Astrocyte (in vitro differentiated cells and primary cell): ENCODE measurements at places on chromosomes 12 and 14. TPM values are rescaled to one million over a fixed set of nuclear protein-coding genes. Genes with fewer than 3 reads are reported as not detected.

DNA sequence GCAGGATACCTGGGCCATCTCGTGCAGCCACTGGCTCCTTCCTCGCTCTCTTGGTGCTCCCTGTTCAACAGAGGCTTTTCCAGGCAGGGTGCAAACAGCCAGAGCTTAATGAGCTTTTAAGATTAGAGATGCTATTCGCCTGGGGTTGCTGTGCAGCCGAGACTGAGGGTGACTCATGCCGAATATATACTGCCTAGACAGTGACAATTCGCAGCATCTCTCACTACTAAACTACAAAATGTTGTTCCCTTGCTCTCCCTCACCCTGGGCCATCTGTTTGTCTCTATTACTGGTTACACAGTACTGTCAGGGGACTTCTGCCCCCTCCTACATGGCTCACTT is 26.0 kb upstream of the TESC start:
- no peaks in the 10 kb centered on the region for H3K27me3 ChIP-seq
- no peak overlapping the region for H3K27ac ChIP-seq
- H3K4me1 ChIP-seq = peaks cover under 1% of the 10 kb centered on the region
- DNase-seq = no peak
- H3K4me3 ChIP-seq = no peak overlapping the region

- no peaks in the 10 kb centered on the region for H3K27me3 ChIP-seq
- H3K36me3 ChIP-seq = peaks cover 33% of the 10 kb centered on the region
- no peaks in the 10 kb centered on the region for H3K4me1 ChIP-seq
- no peak for DNase-seq
Observed at GRCh38 chr14:50739186-50739585, 71.1 kb upstream of the SAV1 start.

DNA sequence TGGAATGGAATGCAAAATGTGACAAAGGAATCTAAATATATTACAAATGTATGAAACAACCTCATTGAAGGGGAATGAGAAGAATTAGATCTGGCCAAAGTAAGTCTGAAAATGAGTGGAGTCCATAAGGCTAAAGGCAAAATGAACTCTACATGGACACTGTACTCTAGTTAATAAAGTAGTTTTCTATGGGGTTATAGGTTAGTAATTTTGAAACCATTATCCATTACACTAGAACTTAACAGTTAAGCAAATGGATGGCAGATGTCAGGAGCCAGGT is 222.1 kb downstream of the NUAK1 start:
- H3K4me1 ChIP-seq = no peaks in the 10 kb centered on the region
- H3K36me3 ChIP-seq = no peaks in the 10 kb centered on the region
- H3K27me3 ChIP-seq = no peaks in the 10 kb centered on the region
- DNase-seq = peak; percentile 41
- H3K4me3 ChIP-seq = no peak overlapping the region
- no peak overlapping the region for H3K27ac ChIP-seq

GRCh38 chr12:127711108-127711507 is 555.9 kb upstream of the TMEM132C start:
- no peaks in the 10 kb centered on the region for H3K27me3 ChIP-seq
- H3K27ac ChIP-seq = no peak overlapping the region
- H3K4me3 ChIP-seq = no peak overlapping the region
- no peaks in the 10 kb centered on the region for H3K36me3 ChIP-seq
- DNase-seq = no peak

- peak; percentile 23 for DNase-seq
- H3K36me3 ChIP-seq = no peaks in the 10 kb centered on the region
- H3K4me1 ChIP-seq = no peaks in the 10 kb centered on the region
- H3K4me3 ChIP-seq = no peak overlapping the region
Observed at GRCh38 chr12:93860668-93861373, 183.6 kb downstream of the CRADD start.

DNA sequence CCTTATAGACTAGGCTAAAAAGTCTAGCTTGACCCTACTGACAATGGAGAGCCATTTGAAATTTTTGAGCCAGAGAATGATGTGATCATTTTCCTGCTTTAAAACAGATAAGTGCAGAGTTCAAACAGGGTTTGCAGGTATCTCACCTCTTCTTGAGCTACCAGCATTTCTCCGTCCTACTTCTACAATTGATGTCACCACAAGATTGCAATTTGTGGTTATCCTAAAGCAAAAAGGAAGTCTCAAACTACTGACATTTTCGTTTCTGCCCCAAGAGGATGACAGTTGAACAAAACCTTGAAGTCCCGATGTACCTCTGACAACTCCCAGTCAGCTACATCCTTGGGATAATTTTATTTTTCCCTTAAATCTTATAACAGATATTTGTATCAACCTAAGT is 86.7 kb downstream of the PTGER2 start:
- H3K27ac ChIP-seq = no peak overlapping the region
- no peak overlapping the region for H3K4me3 ChIP-seq
- no peak for DNase-seq

DNA sequence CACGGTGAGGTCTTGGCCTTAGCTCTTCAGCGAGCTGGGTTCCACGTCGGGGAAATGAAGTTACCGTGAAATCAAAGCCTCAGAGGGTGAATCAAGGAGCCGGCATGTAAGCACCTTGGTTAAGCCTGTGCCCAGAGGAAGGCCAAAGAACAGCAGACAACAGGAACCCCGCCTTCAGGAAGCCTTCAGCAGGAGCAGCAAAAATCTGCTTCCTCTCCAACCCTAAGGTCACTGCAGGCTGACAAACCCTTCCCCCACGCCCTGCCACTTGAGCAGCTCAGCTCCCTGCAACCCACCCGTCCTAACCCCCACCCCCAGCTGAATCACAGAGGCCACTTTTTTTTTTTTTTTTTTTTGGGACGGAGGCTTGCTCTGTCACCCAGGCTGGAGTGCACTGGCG is 72.9 kb upstream of the LTA4H start:
- H3K36me3 ChIP-seq = no peaks in the 10 kb centered on the region
- DNase-seq = no peak
- H3K4me3 ChIP-seq = no peak overlapping the region
- no peaks in the 10 kb centered on the region for H3K4me1 ChIP-seq
- peaks cover 4% of the 10 kb centered on the region for H3K27me3 ChIP-seq
- no peak overlapping the region for H3K27ac ChIP-seq

DNA sequence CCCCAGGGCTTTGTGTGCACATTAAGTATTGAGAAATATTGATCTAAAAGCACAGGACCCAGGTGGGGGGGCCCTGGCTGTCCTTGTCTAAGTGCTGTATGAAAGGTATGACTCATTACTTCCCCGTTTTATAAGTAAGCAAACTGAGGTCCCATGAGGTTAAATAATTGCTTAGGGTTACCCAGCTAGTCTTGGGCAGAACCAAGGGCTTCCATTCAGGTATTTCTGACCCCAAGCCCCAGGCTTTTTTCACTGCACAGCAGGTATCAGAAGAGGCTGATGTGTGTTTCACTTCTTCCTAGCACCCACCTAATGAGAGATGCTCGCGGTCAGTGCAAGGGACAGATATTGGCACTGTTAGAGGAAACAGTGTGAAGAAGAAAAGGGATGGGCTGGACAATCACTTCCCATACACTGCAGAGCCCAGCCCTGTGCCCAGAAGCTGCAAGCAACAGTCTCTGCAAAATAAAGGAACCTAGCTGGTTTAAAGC is 4.7 kb upstream of the TC2N start:
- DNase-seq = no peak
- no peak overlapping the region for H3K4me3 ChIP-seq
- peaks cover 6% of the 10 kb centered on the region for H3K4me1 ChIP-seq
- H3K36me3 ChIP-seq = no peaks in the 10 kb centered on the region
- no peak overlapping the region for H3K27ac ChIP-seq

DNA sequence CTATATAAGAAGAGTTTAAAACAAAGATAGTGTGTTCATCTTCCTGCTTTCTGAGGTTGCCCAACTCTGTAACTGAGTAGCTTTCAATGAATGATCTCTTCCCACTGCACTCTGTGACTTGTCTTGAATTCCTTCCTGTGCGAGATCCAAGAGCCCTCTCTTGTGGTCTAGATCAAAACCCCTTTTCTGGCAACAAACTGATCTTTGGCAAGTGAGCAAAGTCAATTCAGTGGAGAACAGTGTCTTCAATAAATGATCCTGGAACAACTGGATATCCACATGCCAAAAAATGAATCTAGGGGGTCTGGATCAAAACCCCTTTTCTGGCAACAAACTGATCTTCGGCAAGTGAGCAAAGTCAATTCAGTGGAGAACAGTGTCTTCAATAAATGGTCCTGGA is 8.5 kb downstream of the CFAP54 start:
- no peaks in the 10 kb centered on the region for H3K27me3 ChIP-seq
- DNase-seq = no peak
- H3K4me3 ChIP-seq = no peak overlapping the region
- peaks cover 10% of the 10 kb centered on the region for H3K4me1 ChIP-seq

- H3K27ac ChIP-seq = no peak overlapping the region
- H3K27me3 ChIP-seq = no peaks in the 10 kb centered on the region
- no peak overlapping the region for H3K4me3 ChIP-seq
- DNase-seq = no peak
- no peaks in the 10 kb centered on the region for H3K4me1 ChIP-seq
Observed at GRCh38 chr12:108211157-108211556, 82.1 kb downstream of the WSCD2 start.

DNA sequence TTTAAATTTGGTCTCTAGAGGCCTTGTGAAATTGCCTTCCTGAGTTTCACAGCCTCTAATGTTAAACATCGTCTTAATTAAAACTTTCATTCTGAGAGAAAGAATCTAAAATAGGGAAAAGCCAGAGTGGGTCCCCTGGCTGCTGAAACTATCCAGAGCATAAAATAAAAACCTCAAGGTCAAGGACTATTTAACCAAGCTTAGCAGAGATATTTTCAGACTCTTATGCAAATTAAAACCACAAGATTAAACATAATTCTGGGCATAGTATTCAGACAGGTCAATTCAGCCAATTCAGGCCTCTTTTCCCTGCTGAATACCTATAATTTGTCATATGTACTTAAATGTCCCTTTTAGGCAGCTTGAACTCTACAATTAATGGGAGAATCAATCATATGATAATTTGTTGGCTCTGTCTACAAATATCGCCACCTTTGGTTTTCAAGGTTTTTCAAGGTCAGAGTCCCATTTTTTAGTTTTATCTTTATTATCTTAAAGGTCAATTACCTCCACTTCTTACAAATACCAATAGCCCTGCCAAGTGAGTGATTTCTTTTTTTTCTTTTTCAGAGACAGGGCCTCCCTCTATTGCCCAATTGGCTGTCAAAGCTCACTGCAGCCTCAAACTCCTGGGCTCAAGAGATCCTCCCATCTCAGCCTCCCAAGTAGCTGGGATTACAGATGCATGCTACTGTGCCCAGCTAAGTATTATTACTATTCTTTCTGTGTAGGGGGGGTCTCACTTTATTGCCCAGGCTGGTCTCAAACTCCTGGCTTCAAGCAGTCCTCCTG is 257.1 kb downstream of the PHLDA1 start:
- H3K4me1 ChIP-seq = peaks cover 7% of the 10 kb centered on the region
- DNase-seq = peak; percentile 86
- no peaks in the 10 kb centered on the region for H3K27me3 ChIP-seq
- H3K27ac ChIP-seq = no peak overlapping the region
- no peak overlapping the region for H3K4me3 ChIP-seq
- no peaks in the 10 kb centered on the region for H3K36me3 ChIP-seq

DNA sequence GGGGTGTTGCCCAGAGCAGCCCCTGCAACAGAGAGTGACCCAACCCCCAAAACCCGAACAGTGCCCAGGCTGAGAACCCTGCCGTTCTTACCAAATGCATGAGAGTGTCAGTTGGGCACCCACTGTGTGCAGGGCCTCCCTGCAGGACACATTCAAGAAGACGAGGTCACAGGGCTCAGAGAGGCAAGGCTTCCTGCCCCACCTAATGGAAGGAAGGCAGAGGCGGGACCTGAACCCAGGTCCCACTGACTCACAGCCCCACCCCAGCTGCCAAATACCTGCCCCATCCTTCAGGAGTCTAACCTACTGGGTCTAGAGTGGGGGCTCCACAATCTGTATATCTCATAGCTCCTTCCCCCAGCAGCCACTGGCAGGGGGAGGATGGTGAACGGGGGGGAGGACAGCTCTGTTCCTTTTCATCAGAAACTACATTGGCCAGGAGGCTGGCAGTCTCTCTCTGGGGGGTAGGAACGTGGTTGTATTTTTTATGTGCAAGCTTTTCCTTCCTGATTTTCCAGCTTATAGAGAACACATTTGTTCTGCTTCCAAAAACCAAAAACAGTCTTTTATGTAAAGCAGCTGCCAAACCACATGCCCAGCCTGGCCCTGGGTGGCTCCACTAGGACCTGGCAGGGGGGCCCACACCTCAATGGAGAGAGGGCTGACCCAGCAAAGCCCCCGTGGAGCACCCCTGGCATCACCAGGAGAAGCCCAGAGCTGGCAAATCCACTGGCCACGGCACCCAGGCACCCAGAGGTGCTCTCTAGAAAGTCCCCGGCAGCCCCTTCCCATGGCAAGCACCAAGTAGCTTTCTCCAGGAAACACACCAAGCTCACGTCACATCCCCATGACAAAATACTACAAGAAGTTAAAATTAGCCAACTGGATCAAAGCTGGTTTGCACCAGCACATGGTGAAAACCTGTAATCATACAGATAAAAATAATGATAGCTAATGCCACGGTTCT is 17.0 kb downstream of the NCOR2 start:
- H3K4me1 ChIP-seq = peaks cover 47% of the 10 kb centered on the region
- peak overlapping the region; percentile 57 for H3K27ac ChIP-seq
- H3K36me3 ChIP-seq = no peaks in the 10 kb centered on the region
- no peaks in the 10 kb centered on the region for H3K27me3 ChIP-seq

GRCh38 chr14:70697701-70698100 is 56.0 kb downstream of the TTC9 start:
- no peaks in the 10 kb centered on the region for H3K4me1 ChIP-seq
- no peaks in the 10 kb centered on the region for H3K27me3 ChIP-seq
- no peak overlapping the region for H3K4me3 ChIP-seq
- no peak for DNase-seq
- H3K36me3 ChIP-seq = no peaks in the 10 kb centered on the region

- no peaks in the 10 kb centered on the region for H3K27me3 ChIP-seq
- H3K4me3 ChIP-seq = no peak overlapping the region
- peaks cover 16% of the 10 kb centered on the region for H3K36me3 ChIP-seq
- H3K4me1 ChIP-seq = peaks cover 11% of the 10 kb centered on the region
- no peak overlapping the region for H3K27ac ChIP-seq
- peak; percentile 73 for DNase-seq
Observed at GRCh38 chr14:75283162-75283832, 4.7 kb downstream of the FOS start.

GRCh38 chr12:45050751-45051571 is at the start of gene DBX2:
TSS of gene DBX2 (minus strand) at chr12:45051099. CDS start at chr12:45050927, 172 bp downstream.
- no peaks in the 10 kb centered on the region for H3K36me3 ChIP-seq
- H3K27me3 ChIP-seq = peaks cover 32% of the 10 kb centered on the region
- no peak for DNase-seq
- no peak within 1 kb of the TSS for H3K27ac ChIP-seq

The TPH2 gene
- 0.24 and 0.30 TPM in 2 replicates for total RNA-seq

The TMEM263 gene
- 160 and 174 TPM in 2 replicates for total RNA-seq

The TESPA1 gene
- total RNA-seq = 0.23 and 0.55 TPM in 2 replicates

The NOVA1 gene
- total RNA-seq = 8.4 and 8.9 TPM in 2 replicates

The ITGB7 gene
- total RNA-seq = 0.79 and 1.3 TPM in 2 replicates

The FITM1 gene
- total RNA-seq = 0.25 TPM in 1 of 2 replicates, not detected in the other

The RTN1 gene
- 0.60 and 1.2 TPM in 2 replicates for total RNA-seq

The DDX51 gene
- 8.2 and 10.2 TPM in 2 replicates for total RNA-seq

The TULP3 gene
- total RNA-seq = 23.6 and 26.4 TPM in 2 replicates

The CATSPERB gene
- 0.11 TPM in 1 of 2 replicates, not detected in the other for total RNA-seq

The KLRC2 gene
- 1.2 and 4.1 TPM in 2 replicates for total RNA-seq

The OR4Q3 gene
- total RNA-seq = not detected in 2 replicates

The DPPA3 gene
- not detected in 2 replicates for total RNA-seq
